ENCODE measurements at places on chromosomes 4 and X.

DNA sequence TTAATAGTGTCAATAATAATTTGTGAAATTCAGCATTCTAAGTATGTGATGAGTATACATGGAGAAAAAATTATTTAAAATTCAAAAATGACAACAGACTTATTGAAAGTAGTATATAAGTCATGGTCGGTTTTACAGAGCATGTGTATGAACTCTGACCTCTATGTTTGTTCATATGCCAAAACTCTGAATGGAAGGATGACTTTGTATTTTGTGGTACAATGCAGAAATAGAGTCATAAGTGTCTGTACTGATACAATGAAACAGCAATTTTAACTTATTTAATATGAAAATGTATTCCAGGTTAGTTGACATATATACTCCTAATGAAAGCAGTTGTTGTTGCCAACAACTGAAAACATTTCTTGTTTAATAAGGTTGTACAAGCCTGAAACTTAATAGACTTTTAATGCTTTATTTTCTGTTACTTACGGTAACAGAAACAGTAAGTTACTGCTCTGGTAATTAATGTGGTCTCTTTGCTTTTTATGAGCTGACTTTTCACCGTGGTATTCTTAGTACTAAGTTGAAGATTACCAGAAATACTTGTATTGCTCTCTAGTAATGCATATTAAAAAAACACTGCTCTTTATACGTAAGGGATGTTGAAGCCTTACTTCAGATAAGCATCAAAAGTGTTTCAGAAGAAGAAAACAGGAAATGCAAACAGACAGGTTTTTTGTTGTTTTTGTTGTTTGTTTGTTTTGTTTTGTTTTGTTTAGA lies 1.9 kb downstream of the UBE2K start:
- no peak for DNase-seq

GRCh38 chr4:76733068-76733771 lies 164.7 kb downstream of the SOWAHB start:
- DNase-seq = no peak

DNA sequence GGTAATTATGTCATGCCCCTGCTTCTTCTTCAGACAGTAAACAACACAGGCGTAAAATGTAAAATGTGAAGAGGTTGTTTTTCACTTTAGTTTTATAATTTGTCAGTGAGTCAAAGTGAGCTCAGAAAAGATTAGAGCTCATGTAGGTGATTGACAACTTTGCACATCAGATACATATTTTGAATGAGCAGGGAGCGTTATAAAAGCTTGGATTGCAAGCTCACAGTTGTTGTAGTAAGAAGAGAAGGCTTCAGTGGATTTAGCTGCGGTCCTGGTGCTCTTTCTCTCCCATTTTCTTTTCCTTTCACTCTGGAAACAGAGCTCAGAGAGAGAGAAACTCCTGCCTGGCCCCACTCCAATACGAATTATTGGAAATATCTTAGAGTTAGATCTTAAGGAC lies 26.4 kb downstream of the MTMR1 start:
- no peak for DNase-seq

GRCh38 chrX:41722816-41723618 lies 964 bp upstream of the GPR82 start:
- no peak for DNase-seq

- no peak for DNase-seq
Measured at GRCh38 chr4:139942241-139942640, 211.7 kb downstream of the MAML3 start.

GRCh38 chr4:3733195-3733594 lies 33.0 kb upstream of the ADRA2C start:
- DNase-seq = no peak

DNA sequence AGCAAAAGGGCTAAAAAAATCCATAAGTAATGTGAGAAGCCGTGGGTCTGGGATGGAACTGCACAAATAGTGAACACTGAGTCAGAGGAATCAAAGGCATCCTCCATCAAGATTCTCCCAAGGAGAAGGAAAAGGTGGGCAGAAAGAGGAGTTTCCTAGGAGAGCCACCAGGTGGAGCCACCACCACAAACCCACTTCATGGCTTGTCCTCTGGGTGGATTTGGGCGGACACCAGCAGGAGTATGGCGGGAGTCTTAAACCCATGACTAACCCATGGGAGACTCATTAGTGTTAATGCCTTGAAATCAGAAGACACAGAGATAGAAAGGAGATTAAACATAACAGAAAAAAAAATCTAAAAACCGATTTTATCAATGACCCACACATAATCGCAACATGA lies 147.7 kb downstream of the SH3KBP1 start:
- peak; percentile 24 for DNase-seq

DNA sequence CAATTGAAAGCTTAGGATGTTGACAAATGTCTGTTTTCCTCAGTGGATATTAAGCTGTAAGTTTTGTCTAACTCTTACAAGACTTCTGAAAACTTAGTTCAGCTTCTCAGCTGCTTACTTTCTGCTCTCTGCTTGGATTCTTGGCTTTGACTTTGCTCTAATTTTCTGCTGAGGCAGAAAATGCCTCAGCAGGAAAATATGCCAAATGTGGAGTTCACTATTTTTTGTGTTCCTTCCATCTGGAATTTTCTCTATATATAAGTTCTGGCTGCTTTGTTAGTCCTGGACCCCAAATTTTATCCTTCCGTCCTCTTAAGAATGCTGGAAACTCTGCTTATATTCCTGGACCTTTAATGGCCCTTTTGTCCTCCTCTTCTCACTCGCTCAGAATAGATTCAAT lies 352.6 kb upstream of the NWD2 start:
- no peak for DNase-seq

GRCh38 chrX:46903458-46904242 lies 8.6 kb upstream of the JADE3 start:
- no peak for DNase-seq

DNA sequence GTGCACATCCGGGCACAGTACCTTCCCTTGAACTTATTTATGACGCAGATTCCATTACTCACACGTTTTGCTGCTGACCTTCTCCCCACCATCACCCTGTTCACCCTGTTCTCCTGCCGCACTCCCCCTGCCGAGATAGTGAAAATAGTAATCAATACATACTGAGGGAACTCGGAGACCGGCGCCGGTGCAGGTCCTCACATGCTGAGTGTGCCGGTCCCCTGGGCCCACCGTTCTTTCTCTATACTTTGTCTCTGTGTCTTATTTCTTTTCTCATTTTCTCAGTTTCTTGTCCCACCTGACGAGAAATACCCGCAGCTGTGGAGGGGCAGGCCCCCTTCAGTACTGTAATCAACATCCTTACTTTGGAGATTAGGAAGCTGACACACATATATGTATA lies 1337.1 kb upstream of the PABPC4L start:
- DNase-seq = no peak

DNA sequence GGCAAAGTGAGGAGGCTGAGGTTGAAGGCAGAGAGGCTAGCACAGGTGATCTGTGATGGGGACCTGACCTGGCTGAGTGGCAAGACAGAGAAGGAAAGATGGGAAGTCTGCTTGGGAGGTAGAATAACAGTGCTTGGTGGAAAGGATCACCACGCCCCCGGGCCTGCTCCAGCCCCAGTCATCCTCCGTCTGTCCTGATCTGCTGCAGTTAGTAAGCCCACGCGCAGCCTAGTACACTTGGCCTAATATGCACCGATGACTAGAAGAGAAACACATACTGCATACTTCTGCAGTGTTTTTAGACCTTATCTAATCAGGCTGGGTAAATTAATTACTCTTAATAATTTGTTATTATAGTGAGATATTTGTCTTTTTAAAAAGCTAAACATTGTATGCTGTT lies 103.7 kb upstream of the KLF3 start:
- no peak for DNase-seq

- no peak for DNase-seq
Measured at GRCh38 chr4:128639541-128640270, 169.8 kb upstream of the JADE1 start.

GRCh38 chr4:2040391-2041238 lies 18.5 kb upstream of the NAT8L start:
- DNase-seq = no peak

GRCh38 chrX:42247241-42247640 lies 323.9 kb upstream of the CASK start:
- DNase-seq = no peak

DNA sequence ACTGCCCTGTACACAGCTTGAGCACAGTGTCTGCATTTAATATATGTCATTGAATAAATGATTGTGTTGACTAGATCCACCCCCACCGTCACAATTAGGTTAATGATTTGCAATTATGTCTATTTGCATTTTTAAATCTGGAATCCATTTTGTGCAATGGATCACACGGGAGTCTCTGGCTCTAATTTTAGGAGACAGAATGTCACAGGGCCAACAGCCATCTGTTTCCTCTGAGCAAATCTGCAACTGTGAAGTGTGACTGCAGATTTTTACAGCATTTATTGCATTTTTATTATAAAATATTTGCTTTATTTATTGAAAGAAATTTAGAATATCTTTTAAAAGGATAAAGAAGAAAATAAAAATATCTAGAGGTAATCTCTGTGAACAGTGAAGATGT lies 316.8 kb downstream of the HS3ST1 start:
- no peak for DNase-seq

GRCh38 chr4:109368661-109369060 lies 65.0 kb upstream of the SEC24B start:
- DNase-seq = no peak

- DNase-seq = no peak
Measured at GRCh38 chr4:183337349-183337748, 15.1 kb upstream of the CLDN24 start.

DNA sequence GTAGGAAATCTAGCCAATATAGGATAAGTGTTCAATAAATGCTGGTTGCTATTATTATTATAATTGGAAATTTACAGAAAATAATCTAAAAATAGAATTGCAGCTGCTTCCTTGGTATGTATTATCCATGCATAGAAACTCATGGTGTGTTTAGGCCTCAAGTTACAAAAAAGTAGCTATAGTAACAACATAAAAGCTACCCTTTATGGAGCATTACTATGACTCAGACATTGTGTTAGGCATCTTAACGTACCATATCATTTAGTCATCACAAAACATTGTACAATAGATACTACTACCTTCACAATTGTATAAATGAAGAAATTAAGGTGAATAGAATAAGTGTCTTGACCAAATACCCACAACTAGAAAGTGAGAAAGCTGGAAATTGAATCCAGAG lies 126.9 kb upstream of the NRK start:
- no peak for DNase-seq

GRCh38 chr4:58113126-58113525 lies 1002.9 kb upstream of the IGFBP7 start:
- no peak for DNase-seq

- peak; percentile 26 for DNase-seq
Measured at GRCh38 chrX:111095974-111096895, at the start of gene PAK3. Gene PAK3 (plus strand): TSS chrX:111096191. CDS start chrX:111123104, 26,913 bp downstream.

GRCh38 chrX:19761554-19762295 lies 125.7 kb downstream of the SH3KBP1 start:
- no peak for DNase-seq

DNA sequence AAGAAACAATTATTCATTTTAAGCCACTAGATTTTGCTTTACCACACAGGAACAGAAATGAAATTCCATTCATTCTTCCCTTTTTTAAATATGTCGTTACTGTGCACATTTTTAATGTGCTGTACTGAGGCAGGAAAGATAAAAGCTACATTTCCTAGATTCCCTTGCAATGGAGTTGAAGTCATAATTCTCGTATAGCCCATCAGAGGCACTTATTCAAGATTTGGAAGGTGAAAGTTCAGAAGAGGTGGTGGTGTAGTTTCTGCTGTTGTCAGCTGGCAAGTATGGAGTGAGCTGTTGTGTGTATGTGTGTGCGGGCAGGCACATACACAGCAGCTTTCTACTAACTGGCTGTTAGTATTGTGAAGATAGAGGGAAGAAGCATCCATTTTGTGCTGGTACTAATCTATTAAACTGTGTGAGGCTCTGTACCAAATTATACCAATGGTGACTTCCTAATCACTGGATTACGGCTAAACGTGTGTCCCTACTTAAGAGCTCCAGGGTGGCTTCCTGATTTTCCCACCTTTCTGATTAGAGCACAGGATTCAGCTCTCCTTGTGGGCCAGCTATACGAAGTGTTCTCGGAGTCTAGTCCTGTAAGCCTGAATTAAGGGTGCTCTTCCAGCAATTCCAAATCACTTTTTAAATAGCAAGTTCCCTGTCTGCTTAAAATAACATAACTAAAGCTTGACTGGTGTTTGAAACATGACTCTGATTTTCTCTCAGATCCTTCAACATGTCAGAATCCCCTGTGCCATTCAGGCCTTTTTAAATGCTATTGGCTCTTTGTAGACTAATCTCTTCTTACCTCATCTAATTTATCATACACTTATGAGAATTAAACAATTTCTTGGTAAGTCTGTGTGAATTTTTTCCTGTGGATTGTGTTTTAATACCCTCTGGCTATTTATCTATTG lies 43.8 kb downstream of the PDS5A start:
- no peak for DNase-seq

GRCh38 chr4:115325836-115326235 lies 212.4 kb upstream of the NDST4 start:
- no peak for DNase-seq

DNA sequence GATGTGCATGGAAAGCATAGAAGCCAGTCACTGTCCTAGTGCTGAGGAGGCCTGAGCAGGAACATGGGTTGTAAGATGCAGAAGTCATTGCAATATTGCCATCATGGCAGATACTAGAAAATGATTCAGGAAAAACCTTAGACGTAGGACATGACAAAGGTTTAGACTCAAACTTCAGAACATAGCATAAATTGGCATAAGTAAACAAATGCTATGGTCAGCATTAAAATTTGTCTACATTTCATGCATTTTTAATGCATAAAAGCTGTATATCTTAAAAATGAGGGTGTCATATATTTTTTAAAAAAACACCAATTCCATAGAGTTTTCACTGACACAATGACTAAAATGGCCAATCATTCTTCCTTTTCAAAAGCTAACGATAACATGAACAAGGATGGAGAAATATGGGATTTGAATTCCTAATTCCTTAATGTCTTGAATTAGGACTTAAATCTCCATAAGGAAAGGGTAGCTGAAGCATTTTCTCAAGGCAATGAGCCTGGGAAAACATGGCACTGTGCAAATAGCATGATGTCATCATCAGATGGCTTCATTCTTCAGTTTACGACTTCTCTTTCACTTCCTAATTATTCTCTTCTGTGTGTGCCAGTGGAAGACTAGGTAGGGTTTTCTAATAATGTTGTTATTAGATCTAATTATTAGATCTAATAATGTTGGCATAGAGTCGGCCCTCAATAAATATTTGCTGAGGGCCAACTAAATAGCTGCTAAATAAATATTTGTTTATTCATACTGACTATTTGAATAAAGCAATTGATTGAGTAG lies 125.1 kb upstream of the FRG1 start:
- DNase-seq = no peak

- DNase-seq = no peak
Measured at GRCh38 chr4:2069986-2070385, 10.9 kb downstream of the NAT8L start.

DNA sequence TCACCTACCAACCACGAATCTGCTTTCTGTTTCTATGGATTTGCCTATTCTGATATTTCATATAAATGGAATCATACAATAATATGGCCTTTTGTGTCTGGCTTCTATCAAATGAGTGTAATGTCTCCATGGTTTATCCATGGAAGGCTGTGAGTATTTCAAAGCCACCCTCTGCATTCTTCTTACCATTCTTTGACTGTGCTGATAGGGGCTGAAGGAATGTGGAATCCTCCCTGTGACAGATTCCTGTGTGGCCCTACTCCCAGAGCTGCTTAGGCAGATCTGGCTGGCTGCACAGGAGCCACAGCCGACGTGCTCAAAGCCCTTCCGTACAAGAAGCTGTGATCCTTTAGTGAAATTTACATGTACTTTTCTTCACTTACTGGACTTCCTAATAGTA lies 163.2 kb downstream of the HS6ST2 start:
- no peak for DNase-seq

GRCh38 chr4:38145741-38146140 lies 185.5 kb downstream of the PTTG2 start:
- no peak for DNase-seq

- DNase-seq = no peak
Measured at GRCh38 chrX:103220511-103221323, 5.8 kb downstream of the BEX4 start.
